ENCODE measurements at places on chromosomes 7 and 10.

DNA sequence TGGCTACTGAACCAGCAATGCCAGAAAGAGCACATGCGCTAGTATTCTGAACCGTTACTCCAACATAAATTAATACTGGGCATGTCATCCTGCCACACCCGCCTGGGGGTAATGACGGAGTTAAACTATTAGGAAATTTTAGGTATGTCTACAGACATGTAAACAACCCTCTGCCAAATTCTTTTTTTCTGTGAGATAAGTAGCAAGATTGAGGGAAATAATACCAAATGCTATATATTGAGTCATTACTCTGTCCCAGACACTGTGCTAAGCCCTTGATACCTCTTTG is 7.4 kb downstream of the LSMEM1 start:
- no peak for DNase-seq

GRCh38 chr7:130865408-130866236 is 131.6 kb upstream of the KLF14 start:
- no peak for DNase-seq

GRCh38 chr7:65731562-65732035 is 141.3 kb upstream of the VKORC1L1 start:
- DNase-seq: no peak

DNA sequence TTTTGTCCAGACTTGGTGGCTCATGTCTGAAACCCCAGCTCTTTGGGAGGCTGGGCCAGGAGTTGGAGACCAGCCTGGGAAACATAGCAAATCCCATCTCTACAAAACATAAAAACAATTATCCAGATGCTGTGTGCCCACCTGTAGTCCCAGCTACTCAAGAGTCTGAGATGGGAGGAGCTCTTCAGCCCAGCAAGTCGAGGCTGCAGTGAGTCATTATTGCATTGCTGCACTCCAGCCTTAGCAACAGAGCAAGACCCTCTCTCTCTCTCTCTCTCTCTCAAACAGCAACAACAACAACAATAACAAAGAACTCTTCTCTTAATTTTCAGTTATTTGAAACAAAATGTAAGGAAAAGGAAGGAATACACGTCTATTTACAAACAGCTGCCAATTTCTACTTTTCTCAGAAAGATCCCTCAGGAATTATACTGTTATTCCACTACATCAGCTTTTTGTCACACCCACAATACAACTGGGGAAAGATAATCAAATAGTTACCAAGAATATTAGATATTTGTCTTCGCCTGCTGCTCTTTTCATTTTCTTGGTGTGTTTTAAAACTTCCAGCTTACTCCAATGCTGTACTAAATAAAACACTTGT is 5.1 kb upstream of the TSPAN12 start:
- DNase-seq: no peak

- DNase-seq: no peak
These were observed 22.7 kb downstream of the MCMBP start for GRCh38 chr10:119849944-119850343.

DNA sequence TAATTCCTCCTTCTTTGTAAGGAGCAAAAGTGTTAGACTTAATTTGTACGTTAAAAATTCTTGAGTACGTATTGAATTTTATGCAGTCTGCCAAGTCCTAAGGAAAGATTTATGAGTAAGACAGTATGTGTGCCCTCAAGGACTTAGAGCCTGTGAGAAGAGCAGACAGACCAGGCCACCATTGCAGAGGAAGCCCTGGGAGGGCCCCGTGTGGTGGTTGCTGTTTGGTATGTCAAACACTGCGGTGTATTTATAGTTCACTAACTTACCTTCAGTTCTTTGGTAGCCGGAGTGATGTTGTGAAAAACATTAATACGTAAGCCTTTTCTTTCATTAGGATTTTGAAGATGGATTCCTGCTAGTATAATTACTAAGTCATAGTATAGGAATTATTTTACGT is 82.9 kb downstream of the GALNT11 start:
- DNase-seq: no peak

GRCh38 chr7:114819616-114820362 is 102.1 kb upstream of the MDFIC start:
- DNase-seq: no peak

- DNase-seq: no peak
These were observed 42.1 kb upstream of the WIPF3 start for GRCh38 chr7:29764227-29764626.

GRCh38 chr10:96025566-96025965 is 17.8 kb upstream of the CCNJ start:
- DNase-seq: no peak

- no peak for DNase-seq
These were observed 17.0 kb upstream of the MMP21 start for GRCh38 chr10:125792342-125793300.

DNA sequence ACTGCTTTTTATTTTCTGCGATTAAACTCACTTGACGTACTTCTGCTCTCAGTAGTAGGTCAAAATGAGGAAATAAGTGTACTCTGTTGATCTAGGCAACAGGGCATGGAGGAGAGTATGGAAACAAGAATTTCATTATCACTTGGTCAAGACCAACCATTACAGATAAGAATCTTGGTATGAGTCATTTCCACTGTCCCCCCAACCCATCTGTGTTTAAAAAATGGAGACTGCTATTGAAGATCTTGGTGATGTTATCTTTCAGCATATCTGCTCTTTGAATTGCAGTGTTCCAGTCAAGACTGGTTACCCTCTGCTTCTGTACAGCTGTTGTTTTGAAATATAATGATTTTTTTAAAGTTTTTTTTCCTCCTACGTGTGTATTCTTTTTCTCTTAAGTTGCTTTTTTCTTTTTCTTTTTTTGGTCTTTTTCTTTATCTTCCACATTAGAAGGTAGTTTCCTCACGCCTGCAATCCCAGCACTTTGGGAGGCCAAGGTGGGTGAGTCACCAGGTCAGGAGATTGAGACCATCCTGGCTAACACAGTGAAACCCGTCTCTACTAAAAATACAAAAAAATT is 11.7 kb downstream of the STAM start:
- no peak for DNase-seq

GRCh38 chr7:98788966-98789365 is 80.8 kb downstream of the TMEM130 start:
- no peak for DNase-seq

GRCh38 chr7:129824291-129825208 is 128.2 kb downstream of the UBE2H start:
- no peak for DNase-seq

DNA sequence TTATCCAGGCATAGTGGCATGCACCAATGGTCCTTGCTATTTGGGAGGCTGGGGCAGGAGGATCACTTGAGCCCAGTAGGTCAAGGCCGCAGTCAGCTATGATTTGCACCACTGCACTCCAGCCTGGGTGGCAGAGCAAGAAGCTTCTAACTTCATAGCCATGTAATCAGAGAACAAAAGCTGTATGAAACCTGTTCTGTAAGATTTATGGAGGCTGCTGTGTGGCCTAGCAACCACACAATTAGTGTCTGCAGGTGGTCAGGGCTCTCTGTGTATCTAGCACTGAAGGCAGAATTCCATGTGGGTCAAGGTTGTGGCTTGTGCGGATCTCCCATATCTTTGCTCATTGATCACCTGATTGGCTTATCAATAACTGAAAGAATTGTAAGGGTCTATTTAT is 221.5 kb upstream of the FOXK1 start:
- no peak for DNase-seq

GRCh38 chr10:33355274-33355673 is 20.8 kb upstream of the NRP1 start:
- no peak for DNase-seq

DNA sequence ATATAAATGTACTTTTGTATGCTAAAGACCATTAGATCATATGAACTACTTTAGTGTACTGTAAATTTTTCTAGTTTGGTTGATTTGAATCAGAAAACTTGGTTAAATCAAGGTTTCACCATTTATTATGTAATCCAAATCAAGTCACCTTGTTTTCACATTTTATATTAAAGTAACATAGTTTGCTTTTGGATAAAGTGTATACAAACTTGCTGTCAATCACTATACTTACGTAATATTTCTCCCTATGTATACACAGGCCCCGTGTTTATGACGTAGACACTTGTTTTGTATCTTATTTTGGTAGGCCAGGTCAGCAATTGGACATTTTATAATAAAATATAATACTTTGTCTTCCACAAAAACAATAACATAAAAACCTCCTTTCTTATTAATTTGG is 32.2 kb downstream of the NAMPT start:
- DNase-seq: no peak

DNA sequence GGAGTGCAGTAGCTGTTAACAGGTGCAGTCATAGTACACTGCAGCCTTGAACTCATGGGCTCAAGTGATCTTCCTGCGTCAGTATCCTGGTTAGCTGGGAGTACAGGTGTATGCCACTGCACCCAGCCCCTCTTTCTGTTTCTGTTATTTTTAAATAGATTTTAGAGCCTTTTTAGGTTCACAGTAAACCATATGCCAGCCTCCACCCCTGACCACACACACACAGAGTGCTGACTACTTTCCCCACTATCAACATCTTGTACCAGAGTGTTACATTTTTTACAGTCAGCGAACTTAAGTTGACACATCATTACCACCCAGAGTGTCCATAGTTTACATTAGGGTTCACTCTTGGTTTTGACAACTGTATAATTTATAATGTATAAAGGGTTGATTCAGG is 32.1 kb downstream of the MARCHF5 start:
- DNase-seq: no peak

- no peak for DNase-seq
These were observed 3.2 kb downstream of the TRIL start for GRCh38 chr7:28954946-28955345.

Data from stimulated activated CD4-positive, alpha-beta T cell treated with anti-CD3 and anti-CD28 coated beads, Interleukin-1b, Interleukin-23, amount 100 ng/mL, for 4 hours (primary cell).